ENCODE measurements at places on chromosomes 2 and 18.

GRCh38 chr2:36333350-36334012 lies 22.1 kb upstream of the CRIM1 start:
- DNase-seq = no peak

GRCh38 chr2:72579591-72580180 lies 246.1 kb downstream of the EXOC6B start:
- no peak for DNase-seq

DNA sequence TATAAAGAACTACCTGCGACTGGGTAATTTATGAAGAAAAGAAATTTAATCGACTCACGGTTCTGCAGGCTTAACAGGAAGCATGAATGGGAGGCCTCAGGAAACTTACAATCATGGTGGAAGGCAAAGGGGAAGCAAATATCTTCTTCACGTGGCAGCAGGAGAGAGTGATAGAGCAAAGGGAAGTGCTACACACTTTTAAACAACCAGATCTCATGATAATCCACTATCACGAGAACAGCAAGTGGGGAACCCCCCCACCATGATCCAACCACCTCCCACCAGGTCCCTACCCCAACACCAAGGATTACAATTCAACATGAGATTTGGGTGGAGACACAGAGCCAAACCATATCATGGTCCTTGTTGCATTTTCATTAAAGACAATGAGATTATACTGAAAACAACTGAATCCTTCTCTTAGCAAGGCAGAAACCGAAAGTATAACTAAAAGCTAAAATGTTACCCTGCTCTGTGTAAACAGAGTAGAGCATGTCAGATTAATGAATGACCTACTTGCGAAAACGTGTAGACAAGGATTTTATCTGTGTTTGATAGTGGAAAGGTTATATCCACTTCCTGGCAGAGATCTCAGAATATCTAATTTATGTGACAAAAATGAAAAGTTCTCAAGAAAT lies 60.1 kb upstream of the RBBP8 start:
- DNase-seq = no peak

- no peak for DNase-seq
These were observed 154.7 kb upstream of the RMP24 start for GRCh38 chr18:35817604-35818352.

- DNase-seq = no peak
These were observed at the start of gene DLX1 for GRCh38 chr2:172085460-172086159. DLX1 (plus strand) TSS chr2:172085507; CDS start chr2:172085678, 171 bp downstream.

- DNase-seq = no peak
These were observed 2.3 kb downstream of the ZFP36L2 start for GRCh38 chr2:43224131-43224570.

DNA sequence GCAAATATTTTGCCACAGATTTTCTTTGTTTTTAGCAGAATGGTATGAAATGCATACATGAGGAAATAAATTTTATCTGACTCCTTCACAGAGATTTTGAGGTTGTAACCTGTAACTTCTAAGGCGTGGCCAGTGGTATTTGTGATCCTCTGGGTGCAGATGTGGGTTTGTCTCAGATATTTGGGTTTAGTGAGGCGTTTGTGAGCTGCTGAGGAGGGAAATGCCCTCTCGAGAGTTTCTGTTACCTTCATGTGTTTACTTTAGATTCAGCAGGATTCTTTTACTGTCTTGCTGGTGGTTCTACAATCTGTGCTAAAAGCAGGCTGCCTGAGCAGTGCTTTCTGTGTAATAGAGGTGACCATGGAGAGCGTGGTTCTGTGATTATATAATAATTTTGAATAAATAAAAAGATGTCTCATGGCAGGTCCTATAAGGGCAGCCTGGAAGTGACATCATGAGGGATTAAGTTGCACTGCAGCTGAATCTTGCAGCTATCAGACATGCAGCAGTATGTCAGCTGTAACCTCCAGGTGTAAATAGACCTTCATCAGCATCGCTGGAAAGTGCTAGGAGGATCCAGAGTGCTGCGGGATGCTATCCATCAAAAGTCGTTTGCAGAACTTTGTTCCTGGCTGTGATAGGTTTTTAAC lies 34.1 kb downstream of the TANC1 start:
- no peak for DNase-seq

DNA sequence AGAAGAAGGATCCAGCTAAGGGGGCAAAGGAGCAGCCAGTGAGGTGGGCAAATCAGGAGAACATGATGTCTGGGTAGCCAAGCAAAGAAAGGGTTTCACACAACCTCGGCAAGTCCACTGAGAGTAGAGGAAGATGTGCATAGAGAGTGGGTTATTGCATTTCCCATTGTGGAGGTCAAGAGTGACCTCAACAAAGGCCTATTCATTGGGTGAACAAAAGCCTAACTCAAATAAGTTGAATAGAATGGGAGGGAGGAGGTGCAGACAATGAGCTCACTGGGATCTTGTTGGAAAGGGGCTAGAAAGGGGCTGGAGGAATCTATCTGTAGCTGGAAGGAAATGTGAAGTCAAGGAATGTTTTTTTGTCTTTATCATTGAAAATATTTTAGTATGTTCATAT lies 14.0 kb upstream of the PDCL3 start:
- DNase-seq = peak; percentile 18

DNA sequence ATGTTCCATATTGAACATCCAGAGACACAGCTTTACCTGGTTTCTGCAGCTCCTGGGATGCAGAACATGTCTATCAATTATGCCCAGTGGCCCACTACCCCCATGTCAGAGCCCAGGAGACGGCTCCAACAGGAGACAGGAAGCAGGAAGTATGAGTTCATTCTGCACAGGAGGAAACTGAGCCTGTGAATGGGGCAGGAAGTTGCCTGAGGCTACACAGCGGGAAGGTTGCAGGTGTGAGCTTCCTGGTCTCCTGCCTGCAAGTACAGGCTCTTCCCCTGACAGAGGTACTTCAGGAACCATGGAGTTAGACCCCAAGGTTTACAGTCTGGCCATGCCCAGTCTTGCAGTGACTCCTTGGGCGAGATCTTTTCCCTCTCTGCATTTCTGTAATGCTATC lies 2.8 kb upstream of the BOK start:
- no peak for DNase-seq

GRCh38 chr2:134683561-134684112 lies 35.2 kb downstream of the TMEM163 start:
- no peak for DNase-seq

Measured in caudate nucleus (tissue), 63 donors.